ENCODE measurements at places on chromosomes 16 and 17.

GRCh38 chr17:75241996-75242460 is 19.4 kb downstream of the GGA3 start:
- no peak for DNase-seq

- DNase-seq, result no peak
Observed at GRCh38 chr17:81385320-81386111, 9.7 kb upstream of the BAHCC1 start.

- no peak for DNase-seq
Observed at GRCh38 chr16:70706948-70707465, 21.2 kb upstream of the MTSS2 start.

- DNase-seq, result no peak
Observed at GRCh38 chr16:88846088-88846487, 10.7 kb downstream of the GALNS start.

DNA sequence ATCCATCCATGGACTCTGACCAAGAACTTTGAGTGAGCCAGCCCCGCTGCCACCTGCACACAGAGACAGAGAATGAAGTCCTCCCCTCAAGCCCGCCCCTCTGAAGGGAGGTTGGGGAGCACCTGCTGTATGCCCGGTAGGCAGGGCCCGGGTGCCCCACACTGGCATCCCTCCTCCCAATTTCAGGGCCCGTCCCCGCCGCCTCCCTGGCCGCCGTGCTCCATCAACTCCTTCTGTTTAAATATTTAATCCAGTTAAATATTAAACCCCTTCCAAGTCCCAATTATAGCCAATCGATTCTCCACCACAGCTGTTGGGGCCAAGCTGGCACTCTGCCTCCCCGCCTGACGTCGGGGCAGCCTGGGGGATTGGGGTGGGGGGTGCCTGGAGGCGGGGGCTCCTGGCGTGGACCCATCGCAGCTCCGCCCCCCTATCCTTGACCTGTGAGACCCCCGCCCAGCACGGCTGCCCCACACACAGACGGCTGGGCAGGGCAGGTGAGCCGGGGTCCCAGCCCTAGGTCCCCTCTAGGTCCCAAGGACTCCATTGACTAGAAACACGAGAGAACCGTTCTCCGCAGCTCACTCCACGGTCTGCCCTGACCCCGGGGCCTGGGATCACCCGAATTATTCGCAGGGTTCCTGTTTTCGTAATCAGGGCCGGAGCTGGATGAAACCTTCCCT is 18.0 kb upstream of the CACNA1H start:
- no peak for DNase-seq

GRCh38 chr17:17365476-17366110 is 62.4 kb downstream of the NT5M start:
- DNase-seq, result no peak

DNA sequence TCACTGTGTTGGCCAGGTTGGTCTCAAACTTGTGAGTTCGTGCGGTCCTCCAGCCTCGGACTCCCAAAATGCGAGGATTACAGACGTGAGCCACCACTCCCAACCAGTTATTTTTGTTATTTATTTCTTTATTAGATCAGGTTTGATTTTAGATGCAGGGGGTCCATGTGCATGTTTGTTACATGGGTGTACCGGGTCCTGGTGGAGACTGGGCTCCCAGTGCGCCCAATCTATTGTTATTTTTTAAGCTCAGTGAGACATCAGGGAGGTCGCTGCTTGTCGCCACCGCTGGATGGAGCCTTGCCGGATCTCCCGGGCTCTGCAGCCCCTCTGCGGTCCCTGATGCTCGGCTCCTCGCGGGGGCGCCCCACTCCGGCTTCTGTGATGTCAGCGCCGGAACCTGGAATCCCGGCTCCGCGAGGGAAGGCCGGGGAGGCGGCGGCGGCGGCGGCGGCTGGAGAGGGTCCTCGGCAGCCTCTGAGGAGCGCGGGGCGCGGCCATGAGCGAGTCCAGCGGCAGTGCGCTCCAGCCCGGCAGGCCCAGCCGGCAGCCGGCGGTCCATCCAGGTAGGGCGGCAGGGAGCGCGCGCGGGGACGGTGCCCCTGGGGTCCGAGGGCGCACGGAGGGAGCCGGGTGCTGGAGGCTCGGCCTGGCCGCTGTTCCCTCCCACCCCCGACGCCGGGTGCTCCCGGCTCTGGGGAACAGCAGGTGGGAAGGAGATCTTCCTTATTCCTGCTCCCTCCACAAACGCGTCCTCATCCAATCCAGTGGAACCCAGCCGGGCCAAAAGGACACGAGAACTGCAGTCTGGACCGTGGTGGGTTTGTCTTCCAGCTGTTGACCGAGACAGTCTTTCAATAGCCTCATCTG is at the start of gene TMC7:
Gene TMC7, plus strand, starts transcription at position 370 of the 870 bp plus-strand sequence. Its CDS starts 130 bp downstream, at position 500.
- peak; percentile 87 for DNase-seq

DNA sequence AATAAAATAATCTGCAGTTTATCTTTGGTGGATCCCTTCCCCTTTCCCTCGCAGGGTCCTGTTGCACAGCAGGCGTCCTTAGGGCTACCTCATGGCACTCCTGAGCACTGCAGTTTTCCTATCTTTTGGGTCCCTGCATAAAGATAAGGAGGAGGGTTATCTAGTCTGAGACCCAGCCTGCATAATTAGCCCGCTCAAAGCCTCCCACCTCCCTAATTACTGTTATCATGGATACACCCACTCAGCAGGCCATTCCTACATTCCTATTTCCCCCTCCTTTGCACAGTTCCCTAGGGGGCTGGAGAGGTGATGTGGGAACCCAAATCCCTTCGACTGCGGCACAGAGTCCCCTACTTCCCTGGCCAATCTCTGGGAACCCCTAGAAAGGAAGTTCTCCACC is 5.1 kb upstream of the CLUH start:
- no peak for DNase-seq

- no peak for DNase-seq
Observed at GRCh38 chr16:65172356-65172755, 50.5 kb upstream of the CDH11 start.

DNA sequence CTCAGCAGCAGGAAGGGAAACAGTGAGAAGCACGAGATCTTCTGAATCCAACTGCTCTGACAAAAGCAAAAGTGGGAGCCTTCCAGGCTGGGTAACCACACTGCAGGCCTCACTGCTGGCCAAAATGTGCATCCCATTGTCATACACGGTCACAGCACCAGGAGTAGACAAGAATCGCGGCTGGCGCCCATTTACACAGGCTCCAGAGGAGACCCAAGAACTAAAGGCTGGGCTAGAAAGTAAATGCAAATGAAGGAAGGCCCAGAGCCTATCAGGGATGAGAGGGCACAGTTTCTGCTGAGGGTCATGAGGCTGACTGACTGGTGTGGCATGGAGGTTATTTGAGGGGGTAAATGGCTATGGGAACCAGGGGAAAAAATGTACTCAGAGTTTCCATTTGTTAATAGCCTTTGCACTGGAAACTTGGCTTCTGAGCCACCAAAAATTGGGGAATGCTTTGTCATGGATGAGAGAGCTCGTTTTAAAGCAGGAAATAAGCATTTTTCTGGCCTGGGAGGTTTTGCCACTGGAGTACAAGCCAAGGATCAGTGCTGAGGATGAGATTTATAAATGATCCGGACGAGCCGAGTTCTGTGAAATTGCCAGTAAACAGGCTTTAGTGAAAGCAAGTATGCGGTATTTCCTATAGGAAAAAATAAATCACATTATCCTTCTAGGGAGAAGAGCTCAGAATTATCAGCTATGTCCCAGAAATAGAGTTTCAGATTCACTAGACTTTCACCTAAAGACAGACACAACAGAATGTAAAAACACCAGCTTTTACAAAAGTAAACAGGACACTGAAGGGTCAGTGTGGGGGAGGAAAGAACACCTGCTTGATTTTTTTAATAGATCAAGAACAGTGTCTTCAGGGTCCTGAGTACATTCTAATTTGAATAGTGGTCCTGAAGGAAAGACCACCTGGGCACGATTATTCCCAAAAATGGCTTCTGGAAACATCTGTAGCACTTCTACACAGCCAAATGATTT is 66.9 kb upstream of the GSG1L start:
- DNase-seq, result no peak

DNA sequence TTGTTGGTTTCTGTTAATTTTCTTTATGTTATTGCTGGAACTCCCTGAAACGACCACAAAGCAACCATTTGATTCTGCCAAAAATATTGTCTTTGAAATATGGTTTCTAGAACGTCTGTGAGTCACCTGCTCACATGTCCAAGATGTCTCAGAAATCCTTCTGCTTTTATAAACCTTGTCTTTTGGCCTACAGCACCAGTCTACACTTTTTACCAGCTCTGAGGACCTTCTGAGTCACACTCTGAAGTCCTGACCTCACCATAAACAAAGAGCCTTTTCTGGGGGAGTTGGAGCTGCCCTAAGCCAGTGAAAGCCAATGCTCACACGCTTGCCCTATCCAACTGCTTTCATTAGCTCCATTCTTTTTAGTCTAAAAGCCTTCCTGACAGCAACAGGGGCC is 55.5 kb downstream of the GRIN2A start:
- no peak for DNase-seq

GRCh38 chr16:89484923-89485679 is 5.3 kb downstream of the ANKRD11 start:
- DNase-seq, result no peak

DNA sequence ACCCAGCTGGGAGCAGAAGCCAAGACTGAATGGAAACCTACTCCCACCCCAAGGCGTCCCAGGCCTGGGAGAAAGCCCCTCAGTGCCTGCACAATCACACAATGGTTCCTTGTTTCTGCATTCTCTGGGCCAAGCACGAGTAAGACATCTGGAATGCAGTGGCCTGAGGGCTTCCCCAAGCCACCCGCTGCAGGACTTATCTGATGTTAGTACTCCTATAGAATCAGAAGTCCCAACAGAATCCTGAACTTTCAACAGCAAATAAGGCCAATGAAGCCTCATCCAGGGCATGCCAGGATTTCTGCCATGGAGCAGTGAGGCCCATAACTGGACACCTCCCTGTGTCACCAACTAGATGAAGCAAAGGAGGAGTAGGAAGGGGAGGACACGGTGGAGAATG is 28.6 kb downstream of the MYO18A start:
- DNase-seq, result no peak
